ENCODE measurements at places on chromosomes 1 and 21. TPM values are rescaled to one million over a fixed set of nuclear protein-coding genes. Genes with fewer than 3 reads are reported as not detected.

DNA sequence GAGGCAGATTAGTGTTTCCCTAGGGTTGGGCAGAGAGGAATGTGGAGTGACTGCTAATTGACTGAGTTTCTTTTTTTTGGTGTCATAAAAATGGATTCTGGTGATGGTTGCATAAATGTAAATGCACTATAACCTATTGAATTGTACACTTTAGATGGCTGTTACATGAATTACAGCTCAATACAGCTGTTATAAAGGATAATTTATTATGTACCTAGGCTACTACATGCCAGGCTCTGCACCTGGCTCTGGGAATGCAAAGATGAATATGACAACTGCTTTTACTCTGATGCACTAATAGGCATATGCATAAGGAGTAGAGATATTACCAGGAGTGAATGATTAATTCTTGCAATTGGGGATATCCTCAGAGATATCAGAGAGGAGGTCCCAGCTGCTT lies 345.3 kb downstream of the PTBP2 start:
- no peak for DNase-seq

DNA sequence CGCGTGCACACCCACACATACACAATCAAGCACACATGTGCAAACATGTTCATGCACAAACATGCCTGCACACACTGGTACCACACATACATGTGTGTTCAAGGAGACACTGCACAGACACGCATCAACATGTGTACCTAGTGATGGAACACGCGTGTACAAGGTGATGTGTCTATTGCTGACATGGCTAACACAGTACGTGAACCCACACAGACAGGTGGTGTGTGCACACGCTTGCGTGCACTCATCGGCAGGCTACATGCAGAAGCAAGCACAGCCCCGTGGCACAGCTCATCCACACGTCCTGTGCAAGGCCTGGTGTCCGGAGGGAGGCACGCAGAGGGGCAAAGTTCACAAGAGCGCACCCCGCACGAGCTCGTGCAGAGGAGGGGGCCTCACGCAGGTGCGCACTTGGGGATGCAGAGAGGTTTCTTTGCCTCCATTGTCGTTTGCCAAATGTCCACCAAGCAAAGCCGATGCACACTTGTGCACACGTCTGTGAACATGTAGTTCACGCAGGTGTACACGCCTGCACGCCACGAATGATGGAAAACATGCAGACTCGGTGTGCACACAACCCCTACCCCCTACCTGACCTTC lies 969 bp downstream of the ACAP3 start:
- DNase-seq: peak; percentile 34

GRCh38 chr1:226210571-226211176 lies 12.8 kb upstream of the MIXL1 start:
- no peak for DNase-seq

The RGS13 gene
- not detected for total RNA-seq

- DNase-seq: no peak
These were observed 178.2 kb downstream of the FOXD2 start for GRCh38 chr1:47616036-47616435.

GRCh38 chr1:91564888-91565701 lies 64.4 kb downstream of the CDC7 start:
- no peak for DNase-seq

GRCh38 chr1:19425646-19426239 lies 59.6 kb downstream of the CAPZB start:
- no peak for DNase-seq

Data from G401 (cell line).